ENCODE measurements at places on chromosomes 5 and 9. TPM values are rescaled to one million over a fixed set of nuclear protein-coding genes. Genes with fewer than 3 reads are reported as not detected.

DNA sequence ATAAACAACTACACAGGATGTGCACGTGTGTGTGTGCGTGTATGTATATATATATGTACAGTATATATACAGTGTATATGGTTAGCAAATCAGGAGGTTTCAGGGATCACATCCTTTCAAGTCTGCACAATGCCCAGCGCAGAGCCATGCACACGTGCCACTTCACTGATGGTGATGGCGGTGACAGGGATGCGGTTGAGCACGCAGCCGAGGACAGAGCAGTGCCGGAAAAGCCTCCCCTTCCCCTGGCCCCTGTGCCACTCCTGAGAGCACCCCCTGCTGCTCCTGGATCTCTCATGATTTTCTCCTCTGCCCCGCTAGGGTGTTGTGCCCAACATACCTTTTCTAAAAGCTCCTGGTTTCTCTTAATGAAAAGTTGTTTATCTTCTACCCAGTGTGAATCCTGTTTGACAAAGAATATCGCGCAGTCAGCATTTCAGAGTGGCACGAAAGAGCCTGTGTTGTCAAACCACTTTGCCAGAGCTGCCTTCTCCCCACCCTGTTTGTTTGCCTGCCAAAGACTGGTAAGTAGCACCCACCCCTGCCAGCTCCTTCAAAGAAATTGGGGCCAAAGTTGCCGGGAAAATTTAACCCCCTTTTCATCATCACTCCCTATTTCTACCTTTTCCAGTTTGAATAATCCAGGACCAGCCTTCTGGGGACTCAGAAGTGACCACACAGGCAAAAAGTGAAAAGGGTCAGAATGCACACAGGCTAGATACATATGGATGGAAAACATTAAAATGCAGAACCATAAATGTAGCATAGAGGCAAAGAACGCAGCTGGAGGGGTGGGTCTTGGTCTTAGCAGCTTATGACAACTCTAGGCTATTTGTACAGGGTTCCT is 126.2 kb upstream of the DPYSL3 start:
- DNase-seq: no peak

- no peak for DNase-seq
These were observed 1.5 kb downstream of the PIP5K1B start for GRCh38 chr9:68706363-68707201.

DNA sequence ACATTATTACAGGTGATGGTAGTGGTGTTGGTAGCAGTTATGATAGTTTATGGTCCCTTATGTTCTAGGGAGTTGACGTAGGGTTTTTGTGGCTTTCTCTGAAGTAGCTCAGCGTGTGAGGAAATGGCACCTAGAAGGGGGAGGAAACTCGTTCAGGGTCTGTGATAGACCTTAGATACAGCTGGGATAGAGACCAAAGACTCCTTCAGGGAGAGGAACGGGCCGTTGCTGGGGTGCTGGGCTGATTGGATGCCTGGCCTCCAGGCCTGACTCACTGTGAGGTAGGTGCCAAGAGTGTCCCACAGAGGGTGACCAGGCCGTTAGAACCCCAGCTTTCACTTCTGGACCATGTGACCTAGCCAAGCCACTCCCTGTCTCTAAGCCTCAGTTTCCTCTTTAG is 96.6 kb downstream of the DAB2IP start:
- DNase-seq: no peak

- DNase-seq: no peak
These were observed 27.8 kb downstream of the DPYSL3 start for GRCh38 chr5:147481874-147482705.

- DNase-seq: no peak
These were observed 562 bp downstream of the GSN start for GRCh38 chr9:121268598-121268850.

ROPN1L gene
- total RNA-seq: 0.58 TPM

DNA sequence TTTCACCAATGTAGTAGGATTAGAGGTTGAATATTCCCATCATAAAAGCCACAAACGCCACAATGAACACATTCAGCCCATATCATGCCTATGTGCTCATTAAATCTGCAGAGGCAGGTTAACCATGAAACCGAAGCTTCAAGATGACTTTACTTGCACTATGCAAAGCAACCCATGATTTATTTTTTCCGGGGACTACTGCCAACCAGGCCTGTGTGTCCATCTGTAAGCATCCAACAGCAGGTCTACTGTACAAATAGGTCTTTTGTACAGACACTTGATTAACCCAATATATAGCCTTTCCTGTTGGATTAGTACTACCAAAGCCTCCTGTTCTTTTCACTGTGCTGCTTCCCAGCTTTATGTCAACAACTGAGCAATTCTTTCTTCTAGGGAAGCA is 104.9 kb upstream of the CDH10 start:
- DNase-seq: no peak

DNA sequence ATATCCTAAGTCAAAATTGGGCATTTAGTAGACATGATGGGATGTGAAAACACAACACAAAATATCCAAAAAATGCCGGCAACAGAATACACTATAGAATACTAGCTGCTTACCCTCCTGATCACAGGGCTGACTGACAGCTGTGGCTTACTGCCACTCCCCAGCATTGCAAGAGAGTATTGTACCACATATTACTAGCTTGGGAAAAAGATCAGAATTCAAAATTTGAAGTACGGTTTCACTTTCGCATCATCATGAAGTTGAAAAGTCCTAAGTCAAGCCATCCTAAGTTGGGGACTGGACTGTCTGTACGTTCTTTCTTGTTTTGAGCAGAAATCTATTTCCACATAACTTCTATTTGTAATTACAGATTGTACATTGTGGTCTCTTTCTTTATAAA is 851.4 kb downstream of the MAT2B start:
- no peak for DNase-seq

DNA sequence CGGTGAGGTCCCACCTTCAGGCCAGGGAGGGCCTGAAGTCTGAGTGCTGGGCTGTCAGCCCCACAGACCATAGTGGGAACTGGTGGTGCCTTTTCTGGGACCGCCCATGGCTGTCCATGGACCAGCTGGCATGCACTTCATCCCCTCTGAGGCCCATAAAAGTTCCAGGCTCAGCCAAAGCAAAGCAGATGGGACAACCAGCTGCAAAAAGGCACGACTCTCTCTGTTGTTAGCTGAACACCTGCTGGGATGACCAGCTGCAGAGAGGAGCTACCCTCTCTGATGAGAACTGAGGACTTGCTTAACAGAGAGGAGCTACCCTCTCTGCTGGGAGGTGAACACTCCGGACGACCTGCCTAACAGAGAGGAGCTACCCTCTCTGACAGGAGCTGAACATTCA is 844.3 kb upstream of the DMAC1 start:
- no peak for DNase-seq

STKLD1 gene
- total RNA-seq: 4.1 TPM

KIAA0825 gene
- total RNA-seq: 0.50 TPM

- DNase-seq: no peak
These were observed 223.6 kb downstream of the MLLT3 start for GRCh38 chr9:20398536-20399338.

KIF2A gene
- total RNA-seq: 65.6 TPM

SLC6A3 gene
- total RNA-seq: not detected

DNA sequence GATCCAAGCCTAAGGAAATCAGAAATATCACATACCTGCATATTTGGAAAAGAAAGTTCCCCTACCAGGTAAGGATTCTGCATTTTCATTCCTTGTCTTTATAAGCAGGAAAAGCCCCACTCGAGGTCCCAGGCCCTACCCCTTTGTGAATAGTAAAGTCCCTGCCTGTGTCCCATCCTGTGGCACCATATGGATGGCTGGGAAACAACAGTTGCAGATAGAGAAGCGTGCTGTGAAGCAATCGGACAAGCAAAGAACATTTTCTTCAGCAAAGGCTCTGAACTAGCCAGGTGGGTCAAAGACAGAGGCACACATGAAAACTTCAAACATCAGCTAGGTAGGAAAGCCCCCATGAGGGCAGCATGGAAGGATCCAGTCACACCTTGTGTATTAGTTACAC is 169.3 kb downstream of the NR2F1-AS1 start:
- no peak for DNase-seq

KLHL9 gene
- 13.5 TPM for total RNA-seq

DNA sequence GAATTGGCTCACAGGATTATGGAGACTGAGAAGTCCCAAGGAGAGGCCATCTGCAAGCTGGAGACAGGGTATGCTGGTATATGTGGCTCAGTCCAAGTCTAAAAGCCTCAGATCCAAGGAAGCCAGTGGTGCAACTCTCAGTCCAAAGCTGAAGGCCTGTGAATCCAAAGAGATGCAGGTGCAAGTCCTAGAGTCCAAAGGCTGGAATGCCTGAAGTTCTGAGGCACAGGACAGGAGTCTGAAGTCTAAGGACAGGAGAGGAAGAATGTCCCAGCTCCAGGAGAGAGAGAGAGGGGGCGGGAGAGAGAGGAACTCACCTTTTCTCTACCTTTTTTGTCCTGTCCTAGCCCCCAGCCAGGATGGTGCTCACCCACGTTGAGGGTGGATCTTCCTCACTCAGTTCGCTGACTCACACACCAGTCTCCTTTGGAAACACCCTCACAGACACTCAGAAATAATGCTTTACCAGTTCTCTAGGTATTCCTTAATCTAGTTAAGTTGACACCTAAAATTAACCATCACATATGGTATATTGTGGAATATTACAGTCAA is 49.6 kb downstream of the KCNN2 start:
- no peak for DNase-seq

- no peak for DNase-seq
These were observed 641.5 kb upstream of the CDH10 start for GRCh38 chr5:25286319-25286718.

PCDHGA12 gene
- 1.0 TPM for total RNA-seq

PDE6A gene
- 2.5 TPM for total RNA-seq

PLAA gene
- 14.3 TPM for total RNA-seq

GRCh38 chr5:32254881-32255539 is 57.7 kb downstream of the MTMR12 start:
- DNase-seq: no peak

DNA sequence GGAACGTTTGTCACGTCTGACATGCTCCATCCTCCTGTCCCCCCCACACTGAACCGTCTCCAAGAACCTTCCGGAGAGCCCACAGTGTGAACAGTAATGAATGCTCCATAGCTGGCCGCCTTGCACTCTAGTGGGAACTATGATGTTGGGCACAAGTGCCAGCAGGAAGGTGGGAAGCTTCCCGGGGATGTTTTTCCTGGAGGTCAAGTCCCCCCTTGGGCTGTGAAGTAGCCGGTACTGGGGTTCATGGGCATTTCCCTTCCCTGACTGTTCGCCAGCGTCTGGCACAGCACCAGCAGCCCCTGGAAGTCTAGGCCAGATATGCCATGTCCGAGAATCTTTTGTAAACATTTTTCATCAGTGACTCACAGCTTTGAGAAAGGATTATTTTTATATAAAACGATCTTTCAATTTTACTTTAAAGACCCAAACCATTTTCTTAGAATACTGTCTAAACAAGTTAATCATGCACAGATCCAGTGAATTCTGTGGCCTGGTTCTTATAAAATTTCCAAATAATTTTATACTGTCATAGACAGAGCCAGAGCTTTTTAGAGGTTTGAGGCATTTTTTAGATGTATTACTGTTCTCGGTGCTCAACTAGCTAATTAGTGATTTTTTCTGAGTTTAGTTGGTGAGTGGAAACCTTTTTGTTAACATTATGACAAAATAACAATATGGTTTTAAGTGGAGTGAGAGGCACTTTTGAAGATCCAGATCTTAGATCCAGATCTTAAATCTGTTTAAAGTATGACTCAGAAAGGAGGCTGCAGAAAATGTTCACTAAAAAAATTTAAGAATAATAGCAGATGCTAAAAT is 11.6 kb downstream of the ABL1 start:
- no peak for DNase-seq

- no peak for DNase-seq
These were observed 10.2 kb downstream of the MAPK9 start for GRCh38 chr5:180281706-180282105.

PCDHB10 gene
- total RNA-seq: 0.09 TPM

C9orf72 gene
- 3.6 TPM for total RNA-seq

GRCh38 chr9:94843134-94843533 is 116.6 kb downstream of the AOPEP start:
- no peak for DNase-seq

DNA sequence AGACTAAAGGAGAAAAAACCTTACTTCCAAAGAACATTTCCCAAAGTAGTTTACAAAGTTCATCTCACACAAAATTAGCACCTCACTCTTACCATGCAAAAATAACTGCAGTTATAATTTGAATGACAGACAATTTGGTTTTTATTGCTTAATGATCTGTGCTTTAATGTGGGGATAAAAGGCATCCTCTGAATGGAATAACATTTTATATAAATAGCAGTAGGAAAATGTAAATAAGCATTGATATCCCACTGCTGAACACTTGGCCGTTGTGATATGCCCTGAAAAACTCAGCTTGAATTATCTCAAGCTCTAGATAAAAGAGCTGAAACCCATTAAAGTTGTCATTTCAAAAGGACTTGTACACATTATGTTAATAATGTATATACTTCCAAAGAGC is 93.2 kb downstream of the OSMR start:
- no peak for DNase-seq

GRCh38 chr5:146229222-146229621 is 25.8 kb downstream of the RBM27 start:
- no peak for DNase-seq

GRCh38 chr9:27712806-27713205 is 139.5 kb upstream of the C9orf72 start:
- DNase-seq: no peak

GRCh38 chr5:60972231-60972630 is 27.2 kb downstream of the NDUFAF2 start:
- DNase-seq: no peak

PCDHA13 gene
- not detected for total RNA-seq

HOMER1 gene
- 22.2 TPM for total RNA-seq

ELAVL2 gene
- 0.21 TPM for total RNA-seq

DNA sequence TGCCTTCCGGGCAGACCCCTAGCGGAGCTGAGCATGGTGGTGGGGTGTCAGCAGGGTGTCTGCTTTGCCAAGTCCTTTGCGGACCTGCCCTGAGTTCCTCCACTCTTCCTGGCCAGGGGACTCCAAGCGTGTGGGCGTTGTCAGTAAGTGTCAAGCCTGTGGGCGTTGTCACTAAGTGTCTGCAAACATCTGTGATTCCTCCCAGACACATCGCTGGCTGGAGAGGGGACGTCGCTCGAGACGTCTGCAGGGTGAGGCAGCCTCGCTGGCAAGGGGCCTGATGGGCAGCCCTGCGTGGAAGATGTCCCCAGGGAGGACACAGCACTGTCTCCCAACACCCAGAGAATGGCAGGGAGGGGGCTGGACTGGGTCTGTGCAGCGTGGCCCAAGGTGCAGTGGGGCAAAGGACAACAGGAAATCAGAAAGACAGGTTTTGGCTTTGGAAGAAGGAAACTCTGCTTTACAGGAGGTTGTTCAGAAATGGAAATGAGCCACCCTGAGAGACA is 28.8 kb downstream of the ADAMTSL2 start:
- DNase-seq: peak; percentile 56

DNA sequence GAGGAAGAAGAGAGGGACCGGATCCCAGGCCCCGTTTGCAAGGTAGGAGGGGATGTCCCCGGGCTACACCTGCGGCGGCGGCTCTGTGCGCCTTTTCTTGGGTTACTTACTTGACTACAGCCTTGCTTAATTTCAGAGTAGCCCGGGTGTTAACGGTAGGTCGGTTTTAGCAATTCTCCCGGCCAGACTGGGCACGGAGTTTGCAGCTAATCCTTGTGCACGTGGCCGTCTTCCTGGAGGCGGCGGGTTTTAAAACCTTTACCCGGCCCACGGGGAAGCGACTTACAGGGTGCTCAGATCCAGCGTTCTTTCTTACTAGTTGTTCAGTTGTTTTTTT is 313 bp downstream of the BRIX1 start:
- DNase-seq: no peak

CLINT1 gene
- 85.4 TPM for total RNA-seq

Measured in Caco-2 (cell line).